Sigmoid colon (tissue), 7 donors: ENCODE measurements at places on chromosomes 11 and 22.

DNA sequence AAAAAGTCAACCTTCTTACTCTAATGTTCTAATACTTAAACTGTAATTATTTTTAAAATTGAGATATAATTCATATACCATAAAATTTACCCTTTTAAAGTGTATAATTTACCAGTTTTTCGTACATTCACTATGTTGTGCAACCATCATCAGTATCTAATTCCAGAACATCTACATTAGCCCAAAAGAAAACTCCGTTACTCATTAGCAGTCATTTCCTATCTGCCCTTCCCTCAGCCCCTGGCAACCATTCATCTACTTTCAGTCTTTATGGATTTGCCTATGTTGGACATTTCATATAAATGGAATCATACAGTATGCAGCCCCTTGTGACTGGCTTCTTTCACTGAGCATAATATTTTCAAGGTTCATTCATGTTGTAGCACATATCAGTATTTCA, 22.2 kb downstream of the SGSM3 start:
- no peak for DNase-seq

GRCh38 chr11:125435461-125436238, 60.4 kb downstream of the FEZ1 start:
- no peak for DNase-seq

GRCh38 chr11:70736461-70736860, 338.1 kb downstream of the CTTN start:
- DNase-seq = no peak

DNA sequence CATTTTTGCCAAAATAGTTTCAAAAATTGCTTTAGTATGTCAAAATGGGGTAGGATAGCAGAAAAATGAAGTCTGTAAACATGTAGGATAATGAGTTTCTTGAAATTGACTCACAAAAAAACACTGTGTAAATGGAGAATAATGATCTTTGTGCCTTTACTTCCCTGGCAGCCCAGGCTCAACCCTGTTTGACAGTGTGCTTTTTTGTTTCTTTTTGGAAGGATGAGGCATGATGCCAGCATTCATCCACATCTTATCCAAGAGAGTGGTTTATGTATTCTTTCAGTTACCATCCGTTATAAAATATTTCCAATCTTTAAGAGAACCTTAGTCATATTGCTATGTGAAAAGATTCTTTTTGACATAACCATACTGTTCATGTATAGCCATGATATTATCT, 70.6 kb downstream of the ARHGAP42 start:
- DNase-seq = no peak

DNA sequence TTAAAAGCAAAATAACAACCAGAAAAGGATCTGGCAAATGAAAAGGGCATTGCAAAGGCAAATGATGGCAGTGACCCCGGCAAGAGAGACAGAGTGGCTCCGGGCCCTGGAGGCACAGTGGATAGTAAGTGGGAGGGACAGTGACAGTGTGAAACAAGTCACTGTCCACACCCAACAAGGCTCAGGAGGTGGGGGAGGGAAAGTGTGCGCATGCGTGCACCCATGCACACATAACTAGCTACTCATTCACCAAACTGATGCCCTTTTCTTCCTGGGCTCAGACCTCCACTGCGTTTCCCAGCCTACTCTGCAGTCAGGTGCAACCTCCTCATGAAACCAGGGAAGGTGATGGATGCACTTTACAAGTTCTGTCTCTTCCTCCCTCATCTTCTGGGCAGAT, 108.4 kb downstream of the SHANK2 start:
- no peak for DNase-seq

- no peak for DNase-seq
Observed at GRCh38 chr22:23038334-23038642, 32.0 kb upstream of the GNAZ start.

- no peak for DNase-seq
Observed at GRCh38 chr22:31488988-31489617, 539 bp downstream of the EIF4ENIF1 start.

- no peak for DNase-seq
Observed at GRCh38 chr11:104653407-104653806, 244.9 kb downstream of the CASP12 start.

GRCh38 chr11:35822815-35823495, 120.9 kb upstream of the LDLRAD3 start:
- DNase-seq = no peak

DNA sequence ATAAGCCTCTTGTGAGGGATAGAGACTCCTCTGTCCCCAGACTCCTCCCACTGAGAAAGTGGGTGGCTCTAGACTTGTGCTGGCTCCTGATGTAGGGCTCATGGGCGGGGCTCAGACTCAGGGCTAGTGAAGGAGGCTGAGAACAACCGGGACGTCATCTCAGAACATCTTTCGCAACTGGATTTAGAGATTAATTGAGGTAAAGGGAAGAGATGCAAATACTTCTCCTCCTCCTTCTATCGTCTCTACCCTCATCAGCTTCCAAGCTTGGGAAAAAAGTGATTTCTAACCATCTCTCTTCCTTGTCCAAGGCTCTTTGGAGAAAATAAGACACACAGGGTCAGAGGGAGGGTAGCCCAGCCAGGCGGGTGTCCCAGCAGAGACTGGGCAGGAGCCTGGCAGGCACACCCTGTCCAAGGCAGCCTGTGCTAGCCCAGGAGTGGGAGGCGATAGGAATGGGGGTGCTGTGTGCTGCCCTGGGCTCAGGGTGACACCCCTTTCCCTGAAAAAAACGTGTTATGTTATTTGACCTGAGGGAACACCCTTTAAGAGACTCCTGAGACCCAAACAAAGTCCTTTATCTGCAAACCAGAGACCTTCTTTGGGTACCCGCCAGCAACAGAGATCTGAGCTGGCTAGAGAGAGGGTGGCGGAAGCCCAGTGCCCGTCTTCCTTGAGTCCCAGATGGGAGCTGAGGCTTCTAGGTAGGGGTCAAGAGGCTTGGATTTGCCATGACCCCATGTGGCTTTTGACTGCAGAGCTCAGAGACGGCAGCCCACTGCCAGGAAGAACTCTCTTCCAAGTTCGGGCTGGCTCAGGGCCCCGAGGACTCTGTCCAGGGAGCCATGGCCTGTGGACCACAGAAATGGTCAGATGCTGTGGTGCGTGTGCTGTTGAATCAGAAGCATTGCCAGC, 160.9 kb downstream of the ADAMTS15 start:
- DNase-seq = peak; percentile 94

DNA sequence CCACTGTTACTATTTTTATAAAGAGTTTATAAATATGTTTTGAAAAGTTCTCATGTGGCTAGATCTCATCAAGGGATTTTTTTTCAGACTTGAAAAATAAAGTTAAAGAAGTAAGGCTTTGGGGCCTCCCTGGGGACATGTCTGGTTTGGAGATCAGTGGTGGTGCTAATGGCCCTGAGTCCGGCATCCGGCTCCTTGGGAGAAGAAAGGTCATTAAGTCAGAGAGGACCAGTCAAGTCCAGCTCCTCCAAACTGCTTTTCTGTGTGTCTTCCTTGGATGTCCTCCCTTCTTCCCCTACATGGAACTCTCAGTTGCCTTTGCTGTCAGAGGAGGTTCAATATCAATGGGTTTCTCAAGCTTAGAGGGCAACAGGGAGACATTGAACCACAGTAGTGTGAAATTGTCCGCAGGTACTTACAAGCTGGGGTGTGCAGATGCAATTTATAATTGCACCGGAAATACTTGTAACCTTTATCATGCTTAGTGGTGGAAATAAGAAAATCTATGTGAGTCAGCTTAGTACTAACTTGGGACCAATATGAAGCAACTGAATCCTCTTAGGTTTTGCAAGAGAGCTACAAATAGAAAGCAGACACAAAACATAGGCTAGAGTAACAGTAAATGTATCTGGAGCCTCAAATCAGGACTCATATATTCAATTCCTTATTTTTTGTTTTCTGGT, 144.3 kb downstream of the TEAD1 start:
- no peak for DNase-seq
